ENCODE measurements at places on chromosomes 1 and 21.

- DNase-seq = no peak
Observed at GRCh38 chr1:85983316-85983715, 173.3 kb downstream of the COL24A1 start.

- DNase-seq = no peak
Observed at GRCh38 chr21:31159808-31160207, 121.5 kb upstream of the KRTAP19-8 start.

DNA sequence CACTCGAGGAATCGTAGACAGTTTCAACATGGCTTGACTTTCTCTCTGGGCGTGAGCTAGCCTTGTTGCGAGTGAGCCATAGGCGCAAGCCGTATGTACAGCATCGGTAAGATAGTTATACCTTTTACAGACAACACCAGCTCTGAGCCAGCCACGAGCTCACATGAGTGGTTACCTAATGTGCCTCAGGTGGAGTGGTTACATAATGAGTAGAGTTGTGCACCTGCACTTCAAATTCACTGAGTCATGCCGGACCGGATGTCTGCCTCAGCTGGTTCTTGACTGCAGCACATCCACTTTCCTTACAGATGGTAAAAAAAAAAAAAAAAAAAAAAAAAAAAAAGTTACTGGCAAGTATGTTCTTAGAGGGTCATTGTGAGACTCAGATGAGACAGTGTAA is 360.4 kb upstream of the NR5A2 start:
- DNase-seq = no peak

- no peak for DNase-seq
Observed at GRCh38 chr1:70442490-70442889, 31.4 kb downstream of the CTH start.

GRCh38 chr21:35697321-35697808 is 363.0 kb downstream of the SETD4 start:
- DNase-seq = no peak

DNA sequence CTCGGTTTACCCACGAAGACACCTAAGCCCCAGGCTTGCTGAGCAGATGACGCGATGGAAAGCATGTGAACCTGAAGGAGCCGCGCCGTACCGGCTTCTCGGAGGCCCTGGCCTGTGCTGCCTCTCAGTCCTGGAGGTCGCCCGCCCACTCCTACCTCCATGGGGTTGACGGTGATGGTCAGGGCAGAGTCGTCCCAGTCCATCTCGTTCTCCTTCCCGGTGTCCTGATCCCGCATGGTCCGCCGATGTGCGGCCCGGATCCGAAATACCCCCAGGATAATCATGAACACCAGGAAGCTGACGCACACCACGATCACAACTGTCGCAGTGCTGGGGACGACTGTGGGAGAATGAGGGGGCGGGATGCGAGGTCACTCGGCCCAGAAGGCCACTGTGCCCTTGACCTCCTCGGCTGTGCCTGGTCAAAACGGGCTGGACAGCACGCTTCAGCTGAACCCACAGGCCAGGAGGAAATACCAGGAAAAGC is 79.6 kb downstream of the PIK3CD start:
- no peak for DNase-seq

GRCh38 chr1:1764876-1765470 is 13.3 kb downstream of the NADK start:
- no peak for DNase-seq

- peak; percentile 17 for DNase-seq
Observed at GRCh38 chr1:228005511-228006033, 1.2 kb upstream of the WNT3A start.

DNA sequence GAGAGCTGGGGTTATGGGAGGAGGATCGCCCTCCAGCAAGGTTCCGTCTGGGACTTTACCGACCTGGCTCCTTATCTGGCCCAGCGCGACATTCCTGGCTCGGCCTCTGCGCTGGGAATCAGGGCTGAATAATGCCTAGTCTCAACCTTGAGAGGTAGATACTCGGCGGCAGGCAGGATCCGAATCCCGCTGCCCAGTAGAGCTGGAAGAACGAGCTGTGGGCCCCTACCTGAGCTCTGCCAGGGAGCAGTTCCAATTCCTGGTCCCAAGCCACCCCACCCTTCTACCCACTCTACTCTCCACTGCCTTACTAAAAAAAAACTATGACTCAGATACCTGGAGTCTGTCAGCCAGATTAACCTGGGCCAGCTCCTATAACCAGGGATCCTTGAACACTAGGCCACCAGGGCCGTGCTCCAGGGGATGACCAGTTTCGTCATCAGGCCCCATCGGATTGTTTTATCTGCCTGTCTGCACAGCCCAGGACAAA is 53.6 kb downstream of the RHBG start:
- no peak for DNase-seq

DNA sequence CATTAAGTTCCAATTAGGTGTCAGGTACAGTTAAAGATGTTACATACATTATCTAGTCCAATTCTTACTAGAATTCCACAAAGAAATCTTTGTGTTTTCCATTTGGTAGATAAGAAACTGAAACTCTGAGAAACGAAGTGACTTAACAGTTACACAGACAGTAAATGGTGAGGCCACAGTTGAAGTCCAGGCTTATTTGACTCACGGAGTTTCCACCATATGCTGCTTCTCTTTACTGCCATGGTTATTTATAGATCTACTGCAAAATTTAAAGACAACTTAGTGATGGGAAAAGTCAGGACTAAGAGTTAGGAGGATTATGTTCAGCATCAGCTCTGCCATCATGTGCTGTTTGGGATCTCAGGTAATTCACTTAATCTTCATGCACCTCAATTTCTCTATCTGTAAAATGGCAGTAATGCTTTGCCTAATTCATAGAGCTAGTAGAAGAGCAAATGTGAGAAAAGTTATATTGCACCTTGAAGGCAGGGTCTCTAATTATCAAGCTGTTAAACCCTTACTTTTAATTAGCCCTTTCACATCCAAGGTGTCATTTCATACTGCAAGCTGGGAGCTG is 26.2 kb upstream of the SAMSN1 start:
- no peak for DNase-seq

DNA sequence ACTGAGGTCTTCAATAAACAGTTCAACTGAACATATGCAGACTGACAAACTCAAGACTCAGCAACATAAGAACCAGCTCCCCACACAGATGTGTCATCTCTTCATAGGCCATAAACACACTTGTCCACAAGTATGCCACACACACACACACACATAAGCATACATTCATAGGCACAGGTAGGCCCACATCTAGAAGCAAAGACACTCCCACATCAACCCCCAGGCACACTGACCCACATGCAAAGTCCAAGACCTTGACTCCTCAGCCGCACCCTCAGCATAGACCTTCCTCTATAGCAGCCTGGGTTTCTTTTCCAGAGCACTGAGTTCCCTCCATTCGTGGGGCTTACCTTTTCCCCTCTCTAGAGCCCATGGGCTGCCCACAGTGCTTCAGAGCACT is 1.4 kb downstream of the LAD1 start:
- no peak for DNase-seq

DNA sequence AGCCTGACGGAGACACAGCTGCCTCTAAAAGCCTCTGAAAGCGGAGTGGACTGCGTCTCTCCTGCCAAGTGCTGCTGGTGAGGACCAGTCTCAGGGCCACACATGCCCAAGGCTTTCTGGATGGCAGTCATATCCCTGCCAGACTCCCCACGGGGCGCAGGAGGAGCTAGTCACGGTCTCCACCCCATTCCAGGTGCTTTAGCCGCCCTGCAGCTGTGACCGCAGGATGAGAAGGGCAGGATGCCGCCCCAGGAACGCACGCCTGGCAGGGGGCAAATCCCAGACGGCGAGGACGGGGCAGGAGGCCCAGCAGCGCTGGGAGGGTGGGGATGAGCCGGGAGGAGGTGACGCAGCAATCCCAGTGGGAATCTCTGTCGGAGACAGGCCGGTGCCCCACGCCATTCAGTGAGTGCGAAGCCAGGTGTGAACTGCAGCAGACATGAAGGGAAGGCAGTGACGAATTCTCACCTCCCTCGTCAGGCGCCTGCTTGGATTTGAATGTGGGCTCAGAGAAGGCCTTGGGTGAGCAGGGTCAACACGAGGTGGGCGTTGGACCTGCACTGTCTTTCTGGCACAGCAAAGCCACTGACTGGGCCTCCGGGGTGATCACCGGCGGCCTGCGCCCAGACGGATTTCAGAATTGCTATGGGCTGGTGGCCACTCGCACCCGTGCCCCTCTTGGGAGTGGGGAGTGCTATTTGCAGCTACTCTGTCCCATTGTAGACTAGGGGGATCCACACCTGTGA is 38.5 kb upstream of the SLC19A1 start:
- DNase-seq = no peak

DNA sequence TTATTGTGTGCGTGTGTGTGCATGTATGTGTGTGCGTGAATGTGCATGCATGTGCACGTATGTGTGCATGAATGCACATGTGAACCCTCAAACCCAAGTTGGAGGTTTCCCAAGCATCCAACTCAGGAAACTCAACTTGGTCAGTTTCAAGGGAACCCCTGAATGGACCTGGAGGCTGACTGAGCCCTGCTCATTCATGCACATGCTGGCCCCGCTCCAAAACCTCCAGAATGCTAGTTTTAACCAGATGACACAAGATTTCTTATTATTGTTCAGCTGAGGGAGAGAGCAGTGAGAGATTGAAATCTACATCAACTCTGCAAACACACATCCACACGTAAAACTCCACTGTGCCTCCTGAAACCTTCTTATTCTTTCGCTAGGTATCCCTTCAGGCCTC is 104.4 kb downstream of the OMA1 start:
- DNase-seq = no peak

DNA sequence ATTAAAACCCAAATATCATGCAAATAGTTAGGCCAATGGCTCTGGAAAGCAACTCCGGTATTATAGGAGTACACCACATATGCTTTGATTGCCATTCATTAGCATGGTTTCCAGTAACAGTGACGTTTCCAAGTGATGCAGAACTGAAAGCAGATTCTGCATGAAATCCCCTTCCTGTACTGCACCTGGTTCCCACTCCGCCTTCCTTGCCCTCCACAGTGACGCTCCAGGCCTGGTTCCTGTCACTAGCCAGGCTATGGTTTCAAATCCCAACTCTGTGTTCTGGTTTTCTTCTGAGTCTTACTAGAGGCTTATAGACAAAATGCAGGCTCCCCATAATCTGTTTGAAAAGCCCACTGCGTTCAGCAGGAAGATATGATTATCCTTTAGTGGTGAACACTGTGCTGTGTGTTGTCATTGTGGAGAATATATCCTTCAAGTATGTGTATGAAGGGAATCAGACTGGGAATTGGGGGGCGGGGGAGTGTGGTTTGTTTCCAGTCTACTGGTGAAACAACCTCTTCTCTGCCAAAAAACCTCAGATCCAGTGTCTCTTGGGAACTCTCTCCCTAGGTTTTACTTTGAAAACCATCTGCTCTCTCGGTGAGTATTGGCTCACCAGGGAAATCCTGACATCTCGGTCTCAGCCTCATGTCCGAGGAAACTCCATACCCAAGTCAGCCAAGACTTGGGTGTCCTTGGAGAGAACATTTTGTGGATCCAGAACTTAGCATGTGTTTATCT is 78.7 kb downstream of the TYW3 start:
- no peak for DNase-seq

DNA sequence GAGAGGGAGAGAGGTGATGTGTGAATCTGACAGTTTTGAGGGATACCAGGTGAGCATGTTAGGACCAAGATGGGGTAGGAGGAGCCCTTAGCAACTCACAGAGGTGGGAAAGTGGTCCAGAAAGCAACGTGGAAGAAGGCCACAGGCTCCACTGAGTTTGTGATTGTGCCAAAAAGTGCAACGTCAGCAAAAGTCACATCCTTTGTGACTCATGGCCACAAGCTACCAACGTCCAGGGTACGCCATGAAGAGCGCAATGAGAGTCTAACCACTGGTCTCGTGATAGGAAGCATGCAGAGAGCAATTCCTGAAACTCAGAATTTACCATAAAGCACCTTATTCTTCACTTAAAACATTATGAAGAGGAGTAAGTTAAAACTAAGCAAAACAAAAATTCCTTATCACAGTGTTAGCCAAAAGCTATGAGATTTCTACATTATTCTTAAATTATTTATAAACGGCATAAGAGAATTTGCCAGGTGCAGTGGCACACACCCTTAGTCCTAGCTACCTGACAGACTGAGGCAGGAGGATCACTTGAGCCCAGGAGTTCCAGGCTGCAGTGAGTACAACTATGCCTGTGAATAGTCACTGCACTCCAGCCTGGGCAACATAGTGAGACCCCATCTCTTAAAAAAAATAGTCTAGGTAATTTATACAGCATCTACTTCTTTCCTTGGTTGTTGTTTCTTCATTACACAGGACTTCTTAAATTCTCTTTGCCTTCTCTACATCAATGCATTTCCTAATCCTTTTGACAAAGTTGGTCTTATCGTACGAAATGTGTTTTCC is 55.2 kb downstream of the COLGALT2 start:
- DNase-seq = no peak

- no peak for DNase-seq
Observed at GRCh38 chr1:67611846-67612245, 73.2 kb upstream of the GADD45A start.

- DNase-seq = no peak
Observed at GRCh38 chr21:33257094-33257803, 8.9 kb upstream of the IL10RB start.

DNA sequence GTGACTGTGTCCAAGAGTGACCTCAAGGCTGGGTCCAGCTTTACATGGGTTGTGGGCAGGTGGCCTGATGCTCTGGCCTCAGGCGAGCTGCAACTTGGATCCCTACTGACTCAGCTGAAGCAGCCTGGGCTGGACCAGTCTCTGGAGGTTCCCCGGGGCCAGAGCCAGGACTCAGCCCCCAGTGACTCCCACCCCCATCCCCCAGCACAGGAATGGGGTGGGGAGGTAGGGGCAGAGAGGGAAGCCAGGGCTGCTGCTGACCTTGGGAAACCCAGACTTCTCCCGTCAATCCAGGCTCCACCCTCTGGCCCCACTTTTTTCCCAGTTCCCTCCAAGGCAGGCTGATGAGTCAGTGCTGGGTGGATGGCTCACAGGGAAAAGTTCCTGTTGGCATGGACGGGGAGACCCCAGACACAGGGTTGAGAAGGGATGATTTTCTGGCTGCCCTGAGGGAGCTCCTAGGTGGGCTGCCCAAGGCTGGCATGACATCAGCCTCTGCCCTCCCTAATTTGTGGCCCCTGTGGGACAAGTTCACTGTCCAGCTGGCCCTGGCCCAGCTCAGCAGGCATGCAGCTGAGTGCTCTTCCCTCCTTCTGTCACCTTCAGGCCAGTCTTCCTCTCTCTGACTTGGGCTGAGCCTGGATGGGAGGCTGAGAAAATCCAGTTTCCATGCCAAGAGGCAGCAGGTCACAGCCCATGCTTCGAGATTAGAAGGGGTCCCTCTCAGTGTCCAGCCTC is 2.2 kb downstream of the ZC3H12A start:
- no peak for DNase-seq

DNA sequence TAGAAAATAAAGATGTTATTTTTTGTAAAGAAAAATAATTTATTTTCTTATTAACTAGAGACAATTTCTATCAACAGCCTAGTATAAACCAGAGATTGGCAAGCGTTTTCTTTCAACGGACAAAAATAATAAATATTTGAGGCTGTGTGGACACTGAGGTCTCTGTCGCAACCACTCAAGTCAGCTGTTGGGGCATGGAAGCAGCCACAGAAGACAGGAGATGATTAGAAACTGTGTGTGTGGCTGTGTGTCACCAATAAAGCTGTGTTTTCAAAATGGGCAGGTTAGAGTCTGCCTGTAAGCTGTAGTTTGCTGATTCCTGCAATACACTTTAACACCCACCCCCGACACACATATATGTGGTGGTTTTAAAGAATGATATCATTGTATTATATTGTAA is 200.6 kb upstream of the HMCN1 start:
- DNase-seq = no peak

GRCh38 chr1:152220166-152221163 is 3.5 kb downstream of the HRNR start:
- DNase-seq = no peak

- DNase-seq = no peak
Observed at GRCh38 chr1:228430243-228430642, 13.6 kb upstream of the TRIM17 start.

GRCh38 chr21:44395260-44395659 is 41.8 kb downstream of the TRPM2 start:
- no peak for DNase-seq
